ENCODE measurements at places on chromosomes 4 and X. TPM values are rescaled to one million over a fixed set of nuclear protein-coding genes. Genes with fewer than 3 reads are reported as not detected.

CXCL3 gene
- 11.9 TPM for total RNA-seq

KLF8 gene
- total RNA-seq: under 0.01 TPM

ZNF732 gene
- 0.32 TPM for total RNA-seq

HSD17B13 gene
- total RNA-seq: 0.30 TPM

ATP8A1 gene
- total RNA-seq: 0.59 TPM

NUDT10 gene
- total RNA-seq: 2.1 TPM

MUC7 gene
- not detected for total RNA-seq

OTC gene
- not detected for total RNA-seq

Data from smooth muscle cell of the umbilical artery (primary cell).